ENCODE measurements at places on chromosomes 12 and 14. TPM values are rescaled to one million over a fixed set of nuclear protein-coding genes. Genes with fewer than 3 reads are reported as not detected.
A peak's percentile ranks its signal among the peaks of the same experiment; 100 is the strongest.

Gene ACSS3
- 1.9 TPM for total RNA-seq

DNA sequence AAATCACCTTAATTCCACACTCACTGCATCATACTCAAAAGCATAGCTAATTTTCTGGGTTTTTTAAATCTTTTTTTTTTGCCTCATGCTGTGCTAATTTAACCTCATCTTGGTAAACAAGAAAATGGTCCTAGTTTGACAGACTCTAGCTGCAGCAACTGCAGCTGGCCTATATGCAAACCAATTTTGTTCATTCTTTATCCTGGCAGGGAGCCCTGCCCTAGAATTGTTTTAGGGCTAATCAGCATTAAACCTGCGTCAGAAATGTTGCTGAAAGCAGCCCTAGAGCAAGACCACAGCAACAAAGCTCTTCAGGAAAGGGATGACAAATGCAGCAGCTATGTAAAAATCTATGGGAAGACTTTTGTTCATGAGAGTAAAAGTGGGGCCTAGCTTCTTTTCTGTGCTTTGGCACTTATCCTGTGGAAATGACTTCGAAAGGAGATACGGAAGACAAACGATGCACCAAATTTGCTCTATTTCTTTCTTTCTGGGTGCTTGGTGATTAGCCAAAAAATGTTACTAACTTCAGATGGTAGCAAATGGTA lies 72.2 kb downstream of the DENND5B start:
- peak; percentile 99 for DNase-seq

DNA sequence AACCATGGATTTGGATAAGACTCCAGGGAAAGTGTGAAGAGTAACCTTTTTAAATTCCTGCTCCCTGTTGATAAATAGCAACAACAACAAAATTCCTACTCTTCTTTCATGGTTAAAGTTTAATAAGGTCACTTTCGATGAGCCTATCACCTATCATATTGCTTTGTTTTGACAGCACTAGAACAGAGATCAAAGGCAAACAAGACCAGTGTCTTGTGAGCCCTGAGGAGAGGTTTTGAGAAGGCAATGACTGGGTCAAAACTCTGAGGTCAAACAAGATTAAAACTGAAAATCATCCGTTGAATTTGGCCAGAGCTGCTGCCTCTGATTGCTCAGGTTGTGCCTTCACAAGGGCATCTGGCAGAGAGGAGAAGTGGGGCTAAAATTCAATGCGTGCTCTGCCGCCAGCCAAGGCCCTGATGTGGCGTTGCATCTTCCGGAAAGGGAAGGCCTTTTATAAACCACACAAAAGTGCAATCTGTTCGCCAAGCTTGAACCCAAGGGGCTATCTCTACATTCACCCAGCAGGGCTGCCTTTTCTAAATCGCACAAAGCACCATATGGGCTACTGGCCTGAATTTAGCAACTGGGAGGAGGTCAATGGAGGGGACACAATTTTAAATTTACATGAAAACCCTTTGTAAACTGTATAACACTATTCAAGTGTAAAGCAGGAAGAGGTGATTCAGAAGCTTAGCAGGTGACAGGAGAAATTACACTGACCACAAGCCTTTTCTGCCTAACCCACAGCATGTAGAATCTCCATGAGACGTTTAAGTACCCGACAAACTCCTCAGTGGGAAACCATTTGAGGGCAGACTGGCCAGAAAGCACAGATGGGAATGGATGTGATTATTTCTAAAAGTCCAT lies 140.8 kb downstream of the DAD1 start:
- no peak for DNase-seq

GRCh38 chr12:120072472-120073249 lies 43.9 kb downstream of the RAB35 start:
- DNase-seq, result no peak

GRCh38 chr12:32558903-32559302 lies 120.2 kb upstream of the DNM1L start:
- DNase-seq, result peak; percentile 85

DNA sequence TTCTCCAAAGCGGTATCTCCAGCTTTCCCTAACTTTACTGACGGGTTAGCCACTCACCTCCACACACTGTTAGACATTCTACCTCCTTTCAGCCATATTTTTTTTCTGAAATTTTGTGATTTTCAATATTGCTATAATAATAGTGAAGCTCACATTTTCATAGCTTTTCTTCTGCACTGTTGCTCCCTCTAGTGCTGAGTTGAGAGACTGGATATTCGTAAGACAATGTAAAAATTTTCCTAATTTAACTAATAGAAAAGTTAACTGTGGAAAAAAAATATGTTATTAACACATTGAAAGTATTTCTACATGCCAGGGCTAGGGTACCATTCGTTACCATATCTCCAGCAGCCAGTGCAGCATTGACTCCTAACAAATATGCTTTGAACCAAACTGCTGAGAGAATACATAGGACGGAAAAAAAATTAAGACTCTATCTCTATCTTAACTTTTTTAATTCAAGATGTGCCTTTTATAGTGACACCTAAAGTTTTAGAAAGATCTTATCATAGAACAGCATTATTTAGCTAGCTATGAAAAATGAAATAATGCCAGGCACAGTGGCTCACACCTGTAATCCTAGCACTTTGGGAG lies 48.7 kb upstream of the ABCC9 start:
- DNase-seq, result peak; percentile 72
